ENCODE measurements at places on chromosomes 16 and 17.
A peak's percentile ranks its signal among the peaks of the same experiment; 100 is the strongest.

DNA sequence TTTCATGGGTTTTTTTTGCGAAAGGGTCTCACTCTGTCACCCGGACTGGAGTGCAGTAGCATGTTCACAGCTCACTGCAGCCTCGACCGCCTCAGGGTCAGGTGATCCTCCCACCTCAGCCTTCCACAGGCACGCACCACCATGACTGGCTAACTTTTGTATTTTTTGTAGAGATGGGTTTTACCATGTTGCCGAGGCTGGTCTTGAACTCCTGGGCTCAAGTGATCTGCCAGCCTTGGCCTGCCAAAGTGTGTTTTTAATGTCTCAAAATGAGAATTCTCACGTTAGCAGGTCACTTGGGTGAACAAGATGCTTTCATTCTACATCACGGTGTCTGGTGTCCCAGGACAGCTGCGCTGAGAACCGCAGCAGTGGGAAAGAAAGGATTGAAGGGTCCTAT, 3.2 kb downstream of the FBXO31 start:
- no peak for DNase-seq

- no peak for DNase-seq
Measured at GRCh38 chr16:68900009-68900408, 56.7 kb downstream of the TANGO6 start.

DNA sequence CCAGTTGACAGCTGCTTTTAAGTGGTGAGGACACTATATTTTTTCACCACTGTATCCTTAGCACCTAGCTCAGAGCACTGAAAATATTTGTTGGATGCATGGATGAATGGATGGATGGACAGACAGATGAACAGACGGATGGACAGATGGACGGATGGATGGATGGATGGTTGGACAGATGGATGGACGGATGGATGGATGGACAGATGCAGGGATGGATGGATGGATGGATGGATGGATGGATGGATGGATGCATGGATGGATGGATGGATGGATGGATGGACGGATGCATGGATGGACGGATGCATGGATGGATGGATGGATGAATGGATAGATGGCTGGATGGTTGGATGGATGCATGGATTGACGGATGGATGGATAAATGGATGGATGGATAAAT, 12.4 kb upstream of the SLC5A11 start:
- no peak for DNase-seq

- no peak for DNase-seq
Measured at GRCh38 chr17:67365738-67366192, 612 bp downstream of the PSMD12 start.

DNA sequence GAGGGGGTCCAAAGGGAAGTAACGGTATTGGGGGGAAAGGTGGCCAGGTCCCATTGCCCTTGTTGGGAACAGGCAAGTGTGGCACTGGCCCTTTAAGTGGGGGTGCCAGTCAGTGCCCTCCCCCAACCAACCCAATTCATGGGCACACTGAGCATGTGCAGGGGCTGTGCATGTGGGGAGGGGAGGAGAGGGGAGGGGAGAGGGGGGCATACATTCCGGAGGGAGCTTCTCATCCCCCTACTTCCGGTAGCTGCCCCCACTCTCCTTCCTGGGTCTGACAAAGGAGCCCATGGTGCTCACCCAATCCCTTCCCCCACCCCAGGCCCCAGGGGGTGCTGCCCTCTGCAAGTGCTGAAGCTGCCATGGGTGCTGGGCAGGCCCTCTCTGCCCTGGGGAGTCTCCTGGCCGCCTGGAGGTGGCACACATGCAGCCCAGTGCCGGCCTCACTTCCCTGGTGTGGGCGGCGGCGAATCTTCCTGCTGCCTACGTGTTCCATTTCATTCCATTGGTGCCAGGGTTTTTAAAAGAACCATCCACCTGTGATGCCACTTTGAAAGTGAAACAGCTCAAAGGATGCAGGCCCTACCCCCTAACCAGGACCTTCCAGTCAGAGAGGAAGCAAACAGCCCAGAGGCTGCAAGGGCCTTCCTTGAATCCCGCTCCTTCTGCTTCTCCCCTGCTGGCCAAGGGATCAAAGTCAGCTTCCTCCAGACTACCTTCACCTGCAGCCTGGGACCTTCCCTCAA, 11.0 kb downstream of the HEXIM2 start:
- peak; percentile 34 for DNase-seq

GRCh38 chr16:78458588-78458987, 359.1 kb downstream of the WWOX start:
- DNase-seq, result no peak

DNA sequence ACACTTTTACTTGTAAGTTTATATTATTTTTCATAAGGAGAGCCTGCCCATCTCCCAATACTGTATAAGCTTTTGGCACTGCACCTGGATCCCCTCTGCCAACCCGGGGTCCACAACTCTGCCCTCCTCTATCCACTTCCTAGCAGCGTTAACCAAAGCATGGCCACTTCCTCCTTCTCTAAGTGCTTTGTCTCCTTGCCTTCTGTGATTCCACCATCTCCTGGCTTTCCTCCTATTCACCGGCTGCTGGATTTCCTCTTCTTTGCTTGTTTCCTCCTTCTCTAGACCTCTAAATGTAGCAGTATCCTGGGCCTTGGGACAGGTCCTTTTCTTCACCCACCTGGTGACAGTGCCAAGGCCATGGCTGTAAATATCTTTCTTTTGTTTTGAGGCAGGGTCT, 20.0 kb upstream of the WFIKKN2 start:
- no peak for DNase-seq

DNA sequence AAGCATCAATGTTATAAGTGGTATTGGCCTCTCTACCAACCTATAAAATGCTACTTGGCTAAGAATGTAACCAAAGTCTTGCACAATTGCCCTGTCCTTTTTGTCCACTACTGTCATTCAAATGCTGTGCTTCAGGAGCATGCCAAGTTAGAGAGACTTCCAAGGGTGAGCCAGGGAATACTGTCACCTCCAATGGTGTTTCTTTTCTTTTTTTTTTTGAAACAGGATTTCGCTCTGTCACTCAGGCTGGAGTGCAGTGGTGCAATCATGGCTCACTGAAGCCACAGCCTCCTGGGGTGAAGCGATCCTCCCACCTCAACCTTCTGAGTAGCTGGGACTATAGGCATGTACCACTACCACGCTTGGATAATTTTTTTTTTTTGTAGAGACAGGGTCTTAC, 43.7 kb upstream of the ERN1 start:
- no peak for DNase-seq

All from NCI-H1092 (cell line).